ENCODE measurements at places on chromosomes 7 and 10.

- no peak for DNase-seq
Observed at GRCh38 chr10:62870866-62871265, 54.7 kb upstream of the EGR2 start.

- no peak for DNase-seq
Observed at GRCh38 chr7:128168667-128169210, 72.3 kb upstream of the LEP start.

DNA sequence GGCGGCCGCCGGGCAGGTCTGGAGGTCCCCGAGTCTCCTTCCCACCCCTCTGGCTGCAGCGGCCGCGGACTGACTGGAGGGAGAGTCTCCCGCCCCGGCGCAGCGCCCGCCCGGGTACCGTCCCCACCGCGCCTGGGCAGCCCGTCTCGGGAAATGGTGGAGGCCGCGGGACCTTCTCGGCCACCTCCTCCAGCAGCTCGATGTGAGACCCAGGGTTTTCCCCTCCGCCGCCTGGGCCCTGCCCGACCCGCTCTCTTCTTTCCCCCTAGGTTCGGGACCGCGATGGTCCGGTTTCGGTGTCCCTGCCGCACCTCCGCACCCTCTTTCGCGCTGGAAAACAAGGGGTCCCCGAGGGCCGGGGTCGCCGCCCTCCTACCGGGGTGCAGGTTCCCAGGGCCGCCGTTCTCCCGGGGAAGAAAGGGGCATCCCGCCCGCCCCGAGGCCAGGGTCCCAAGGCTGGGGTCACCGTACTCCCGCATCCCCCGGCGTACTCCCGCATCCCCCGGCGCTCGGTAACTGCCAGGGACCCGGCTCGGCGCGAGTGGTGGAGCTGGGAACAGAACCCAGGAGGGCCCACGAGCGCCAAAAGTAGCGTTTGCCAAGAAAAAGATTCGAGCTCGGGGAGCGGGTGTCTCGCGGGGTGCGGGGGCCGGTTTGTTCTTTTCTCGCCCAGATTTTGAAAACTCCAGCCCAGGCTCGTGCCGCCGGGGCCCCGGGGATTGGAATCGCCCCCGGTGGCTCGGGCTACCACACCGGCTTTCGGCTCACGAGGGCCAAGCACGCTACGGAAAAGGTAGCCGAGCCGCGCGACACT, 3.4 kb downstream of the TNRC18 start:
- no peak for DNase-seq

GRCh38 chr10:85900061-85900460, 466.5 kb downstream of the GRID1 start:
- peak; percentile 69 for DNase-seq

DNA sequence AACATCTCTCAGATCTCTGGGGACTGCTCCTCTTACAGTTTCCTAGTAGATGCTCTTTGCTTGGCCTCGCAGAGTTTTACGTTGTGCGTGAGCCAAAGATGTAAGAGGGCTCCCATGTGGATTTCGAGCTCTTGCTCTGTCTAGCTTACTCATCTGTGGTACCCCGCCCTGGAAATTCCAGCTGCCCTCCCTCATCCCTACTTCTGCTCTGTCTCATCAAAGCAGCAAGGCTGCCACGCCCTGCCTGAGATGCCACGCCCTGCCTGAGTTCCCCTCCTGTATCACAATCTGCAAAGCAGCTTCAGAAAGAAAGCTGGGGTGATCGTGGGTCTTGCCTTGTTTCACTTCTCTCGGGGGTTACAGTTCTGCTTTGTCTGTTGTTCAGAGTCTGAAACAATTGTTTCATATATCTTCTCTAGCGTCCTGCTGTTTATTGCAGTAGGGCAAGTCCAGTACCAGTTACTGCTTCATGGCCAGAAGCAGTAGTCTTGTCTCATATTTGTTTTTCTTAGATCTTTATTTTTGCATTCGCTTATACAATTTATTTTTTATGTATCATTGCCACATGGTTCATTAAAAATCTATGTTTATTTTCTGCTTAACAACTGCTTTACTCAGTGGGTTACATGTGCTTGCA, 36.1 kb upstream of the CCNY start:
- peak; percentile 38 for DNase-seq

GRCh38 chr7:142089035-142089434, 22.5 kb upstream of the MGAM2 start:
- no peak for DNase-seq

- DNase-seq: no peak
Observed at GRCh38 chr7:22945584-22945983, 68.3 kb downstream of the HYCC1 start.

DNA sequence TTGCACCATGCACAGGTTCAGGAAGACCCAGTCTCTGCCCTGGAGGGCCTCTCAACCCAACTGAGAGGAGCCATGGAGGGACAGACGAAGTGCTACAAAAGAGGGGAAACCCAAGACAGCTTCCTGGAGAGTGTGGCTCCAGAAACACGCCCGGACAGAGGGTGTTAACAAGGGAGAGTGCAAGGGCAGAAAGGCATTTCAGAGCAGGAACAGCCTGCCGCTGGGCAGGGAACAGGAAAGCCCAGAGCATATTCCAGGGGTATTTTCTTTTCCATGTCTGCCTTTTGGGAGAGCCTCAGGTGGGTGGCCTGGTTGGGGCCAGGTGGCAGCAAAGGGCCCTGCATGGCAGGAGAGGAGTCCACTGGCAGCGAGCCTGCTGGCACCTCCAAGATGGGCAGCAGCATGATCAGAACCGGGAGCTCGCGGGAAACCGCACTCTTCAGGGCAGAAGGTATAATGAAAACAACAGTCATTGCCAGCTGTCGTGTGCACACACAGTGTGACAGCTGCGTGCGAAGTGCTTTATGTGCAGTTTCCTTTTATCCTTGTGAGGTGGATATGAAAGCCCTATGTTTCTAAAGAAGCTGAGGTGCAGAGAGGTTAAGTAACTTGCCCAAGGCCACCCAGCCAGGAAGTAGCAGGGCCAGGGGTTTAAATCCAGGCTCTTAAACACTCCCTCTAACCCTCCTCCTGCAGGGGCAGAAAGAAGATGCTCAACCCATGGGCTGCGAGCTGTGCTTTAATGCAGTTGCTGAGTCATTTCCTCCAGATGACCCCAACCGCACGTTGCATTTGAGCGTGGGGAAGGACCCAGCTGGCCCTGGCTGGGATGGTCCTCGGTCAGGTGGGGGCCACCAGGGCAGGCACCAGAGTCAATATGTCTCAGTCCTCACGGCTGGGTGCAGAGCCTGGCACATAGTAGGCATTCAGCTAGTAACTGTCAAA, 128.6 kb downstream of the OAT start:
- no peak for DNase-seq

DNA sequence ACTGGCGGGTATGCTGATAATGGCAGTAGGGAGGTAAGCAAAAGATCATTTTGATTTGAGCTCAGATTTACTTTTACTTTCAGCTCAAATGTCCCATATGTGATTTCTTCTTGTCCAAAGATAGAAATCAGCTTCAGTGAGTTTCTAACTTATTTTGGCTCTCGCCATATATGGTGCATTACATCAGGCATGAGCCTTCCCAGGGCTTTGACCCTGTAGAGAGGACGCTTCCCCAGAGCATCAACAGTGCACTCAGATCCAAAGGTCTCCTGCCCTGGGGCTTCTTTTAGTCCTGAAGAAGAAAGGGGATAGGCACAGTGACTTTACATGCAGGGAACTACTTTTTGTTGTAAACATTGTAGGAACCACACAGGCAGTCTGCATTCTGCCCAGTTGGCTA, 128.6 kb upstream of the PDLIM1 start:
- DNase-seq: no peak

- DNase-seq: no peak
Observed at GRCh38 chr10:70722820-70723424, 50.6 kb downstream of the ADAMTS14 start.

- peak; percentile 41 for DNase-seq
Observed at GRCh38 chr7:123798532-123799188, 46.3 kb upstream of the HYAL4 start.

DNA sequence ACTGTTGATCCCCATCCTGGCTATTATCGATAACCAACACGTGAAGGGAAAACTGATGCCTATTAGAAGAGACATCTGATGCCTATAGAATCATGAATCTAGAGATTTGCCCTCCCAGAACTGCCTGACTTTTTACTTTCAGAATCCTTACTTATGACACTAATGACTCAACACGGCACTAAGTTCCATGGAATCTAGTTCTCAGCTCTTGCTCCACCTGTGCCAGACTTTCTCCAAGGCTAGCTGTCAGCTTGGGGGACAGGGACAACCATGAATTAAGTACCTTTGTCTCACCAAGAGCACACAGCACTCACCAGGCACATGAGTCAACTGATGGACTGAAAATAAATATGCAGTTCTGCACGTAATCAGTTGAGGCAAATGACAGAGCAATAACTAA, 184.2 kb downstream of the FRMD4A start:
- no peak for DNase-seq

- no peak for DNase-seq
Observed at GRCh38 chr7:26504411-26505120, 212.9 kb downstream of the SNX10 start.

DNA sequence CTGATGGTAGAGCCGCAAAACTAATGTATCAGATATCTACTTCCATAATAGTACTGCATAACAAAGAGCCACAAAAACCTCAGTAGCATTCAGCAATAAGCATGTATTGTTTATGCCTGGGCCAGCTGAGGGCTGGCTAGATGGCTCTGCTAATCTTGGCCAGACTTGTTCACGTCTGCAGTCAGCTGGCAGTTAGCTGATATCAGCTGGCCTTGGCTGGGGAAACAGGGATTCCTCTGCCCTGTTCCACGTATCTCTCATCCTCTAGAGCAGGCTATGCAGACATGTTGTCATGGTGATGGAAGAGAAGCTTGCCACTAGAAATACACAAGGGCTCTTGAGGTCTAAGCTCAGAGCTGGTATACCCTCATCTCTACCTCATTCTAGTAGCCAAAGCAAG, 62.9 kb downstream of the GRM8 start:
- DNase-seq: peak; percentile 44

GRCh38 chr7:1446620-1447032, 12.6 kb downstream of the MICALL2 start:
- DNase-seq: no peak

- DNase-seq: peak; percentile 25
Observed at GRCh38 chr7:91201442-91202113, 62.7 kb upstream of the FZD1 start.

GRCh38 chr10:60818134-60818770, 40.0 kb downstream of the CDK1 start:
- DNase-seq: no peak

DNA sequence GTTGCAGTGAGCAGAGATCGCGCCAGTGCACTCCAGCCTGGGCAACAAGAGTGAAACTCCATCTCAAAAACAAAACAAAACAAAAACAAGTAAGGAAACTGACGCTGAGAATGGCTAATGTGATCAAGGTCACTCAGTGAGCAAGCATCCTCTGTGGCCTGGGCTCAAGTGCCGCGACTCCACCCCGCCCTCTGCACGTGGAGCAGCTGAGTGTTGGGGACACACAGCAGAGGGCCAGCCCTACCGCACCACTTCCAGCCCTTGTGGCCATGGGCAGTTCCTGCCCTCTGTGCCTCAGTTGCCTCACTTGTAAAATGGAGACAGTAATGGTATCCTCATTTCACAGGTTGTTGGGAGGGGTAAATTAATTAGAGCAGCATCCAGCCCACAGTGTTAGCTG, 21.0 kb upstream of the OPALIN start:
- no peak for DNase-seq

GRCh38 chr7:94056796-94057207, 52.6 kb upstream of the BET1 start:
- no peak for DNase-seq

DNA sequence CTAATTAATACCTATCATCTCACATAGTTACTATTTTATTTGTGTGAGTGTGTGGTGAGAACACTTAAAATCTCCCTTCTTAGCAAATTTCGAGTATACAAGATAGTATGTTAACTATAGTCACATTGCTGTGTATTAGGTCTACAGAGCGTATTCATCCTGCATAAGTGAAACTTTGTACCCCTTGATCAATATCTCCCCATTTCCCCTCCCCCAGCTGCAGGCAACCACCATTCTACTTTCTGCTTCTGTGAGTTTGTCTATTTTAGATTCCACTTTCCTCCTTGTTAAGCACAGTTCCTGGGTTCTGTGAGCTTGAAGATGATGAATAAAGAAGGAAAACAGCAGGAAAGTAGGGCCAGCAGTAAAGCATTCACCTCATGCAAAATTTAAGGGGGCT, 42.4 kb downstream of the MRPS33 start:
- DNase-seq: no peak

All from NCI-H2227 treated with DMSO at 0.1 percent for 48 hours (cell line).